ENCODE measurements at places on chromosomes 11 and 22.
A peak's percentile ranks its signal among the peaks of the same experiment; 100 is the strongest.

DNA sequence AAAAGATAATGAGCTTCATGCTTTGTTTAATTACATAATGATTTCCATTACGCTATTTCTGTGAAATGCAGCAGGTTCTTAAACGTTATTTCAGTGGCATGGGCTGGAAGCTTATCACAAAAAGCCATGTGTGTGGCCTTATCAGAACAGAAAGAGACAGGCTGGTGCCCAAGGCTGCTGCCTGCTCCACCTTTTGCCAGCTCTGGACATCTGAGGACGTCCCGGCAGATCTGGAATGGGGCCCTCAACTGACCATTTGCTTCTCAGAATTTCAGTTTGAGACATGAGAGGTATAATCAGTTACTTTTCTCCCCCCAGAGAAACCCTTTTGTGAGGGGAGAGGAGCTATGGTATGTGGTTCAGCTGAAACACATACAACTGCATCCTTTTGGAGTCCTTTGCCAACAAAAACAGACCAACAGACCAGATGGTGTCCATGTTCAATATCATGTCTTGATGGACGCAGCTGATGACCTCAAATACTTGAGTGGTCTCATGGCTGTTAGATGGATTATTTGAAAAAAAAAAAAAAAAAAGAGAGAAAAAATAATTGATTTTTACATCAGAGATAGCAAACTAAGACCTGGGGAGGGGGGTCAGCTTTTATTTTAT is 8.6 kb downstream of the CDPF1 start:
- no peak for DNase-seq

DNA sequence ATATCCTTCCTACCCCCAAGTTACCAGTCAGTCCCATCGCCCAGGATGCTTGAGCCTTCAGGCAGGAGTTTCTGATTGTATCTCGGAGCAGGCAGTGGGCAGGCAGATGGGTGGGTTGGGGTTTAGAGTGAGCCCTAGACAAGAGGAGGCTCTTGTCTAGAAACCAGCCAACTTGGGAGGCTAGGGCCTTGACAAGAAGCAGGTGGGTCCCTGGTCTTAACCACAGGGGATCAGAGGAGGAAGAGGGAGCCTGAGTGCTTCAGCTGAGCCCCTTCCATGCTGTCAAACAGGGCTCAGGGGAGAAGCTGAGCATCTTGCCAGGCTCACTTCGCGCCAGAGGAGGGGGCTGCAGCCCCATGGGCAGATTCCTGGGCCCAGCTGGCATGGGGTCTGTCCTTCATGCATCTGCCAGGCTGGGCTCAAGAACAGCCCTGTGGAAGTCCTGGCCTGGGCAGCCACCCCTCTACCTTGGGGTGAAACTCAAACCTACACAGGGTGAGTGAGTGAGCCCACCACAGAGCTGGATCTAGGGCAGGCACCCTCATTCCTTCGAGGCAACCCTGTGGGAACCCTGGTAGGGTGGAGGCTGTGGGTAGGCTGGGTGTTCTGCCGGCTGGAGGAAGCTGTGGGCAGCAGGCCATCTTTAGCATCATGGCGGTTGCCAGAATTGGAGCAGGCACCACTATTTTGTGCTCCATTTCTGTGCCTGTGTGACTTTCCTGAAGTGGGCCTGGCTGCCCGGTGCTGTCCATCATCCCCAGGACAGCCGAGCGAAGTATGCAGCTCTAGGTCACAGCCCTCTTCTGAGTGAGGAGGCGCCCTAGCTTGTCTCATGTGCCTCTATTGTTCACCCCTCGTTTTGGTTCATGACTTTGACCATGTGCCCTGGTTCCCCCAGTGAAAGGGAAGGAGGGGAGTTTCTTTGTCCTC is 108.1 kb downstream of the MORC2 start:
- peak; percentile 46 for DNase-seq

- DNase-seq: no peak
Measured at GRCh38 chr22:44523981-44524759, 26.1 kb upstream of the RTL6 start.

DNA sequence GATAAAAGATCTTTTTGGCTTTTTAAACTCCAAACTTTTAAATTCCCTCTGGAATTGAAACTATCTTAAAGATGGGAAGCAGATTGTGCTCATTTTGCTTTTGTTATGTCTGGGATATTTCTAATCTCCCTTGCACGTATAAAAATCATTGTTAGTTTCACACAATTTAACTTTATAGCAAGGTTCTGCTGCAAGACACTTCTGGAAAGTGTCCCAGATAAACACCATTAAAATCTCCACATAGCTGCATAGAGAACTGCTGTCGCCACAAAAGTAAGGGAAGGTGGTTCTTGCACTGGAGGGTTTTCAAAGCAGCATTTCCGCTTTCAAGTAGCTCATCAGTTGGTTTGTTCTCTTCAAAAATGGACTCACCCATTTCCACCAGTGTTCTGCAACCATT is 11.8 kb downstream of the PTS start:
- no peak for DNase-seq

GRCh38 chr11:20156876-20157613 is 3.2 kb downstream of the DBX1 start:
- peak; percentile 32 for DNase-seq

- no peak for DNase-seq
Measured at GRCh38 chr22:29031227-29032011, 30.2 kb downstream of the C22orf31 start.

DNA sequence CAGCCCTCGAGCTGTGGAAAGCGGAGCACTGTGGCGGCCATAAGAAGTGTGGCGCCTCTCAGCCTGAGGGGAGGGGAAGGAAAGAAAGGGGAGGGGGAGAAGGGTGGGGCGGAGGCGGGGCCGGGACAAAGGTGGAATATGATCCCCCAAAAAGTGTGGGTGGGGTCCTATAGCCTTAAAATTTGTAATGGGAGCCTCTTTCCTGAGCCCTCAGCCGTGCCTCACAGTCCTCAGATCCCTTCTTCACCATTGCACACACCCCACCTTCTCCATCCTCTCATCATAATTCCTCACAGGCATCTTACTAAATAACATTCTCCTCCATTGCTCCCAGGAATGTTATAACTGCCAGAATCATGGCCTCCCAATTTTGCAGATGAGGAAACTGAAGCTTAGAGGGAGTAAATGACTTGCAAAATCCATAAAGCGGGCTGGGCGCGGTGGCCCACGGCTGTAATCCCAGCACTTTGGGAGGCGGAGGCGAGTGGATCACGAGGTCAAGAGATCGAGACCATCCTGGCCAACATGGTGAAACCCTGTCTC is 600 bp upstream of the RAB6A start:
- no peak for DNase-seq

DNA sequence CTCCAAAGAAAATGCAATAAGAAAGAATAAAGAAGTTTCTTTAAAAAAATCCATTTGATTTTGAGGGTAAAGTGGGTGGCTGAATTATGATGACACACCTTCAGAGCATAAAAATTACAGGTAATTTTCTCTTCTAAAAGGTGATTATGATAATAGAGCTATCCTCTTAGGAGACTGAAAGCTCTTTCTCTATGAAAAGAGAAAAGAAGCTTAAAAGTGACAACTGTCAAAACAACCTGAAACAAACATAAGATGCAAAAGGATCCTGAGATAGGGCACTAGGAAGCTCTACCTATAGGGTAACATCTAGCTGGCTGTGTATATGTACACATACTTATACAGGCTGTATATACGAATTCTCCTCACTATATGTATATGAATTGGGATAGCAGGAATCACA is 270.2 kb downstream of the GUCY1A2 start:
- DNase-seq: no peak

- DNase-seq: no peak
Measured at GRCh38 chr22:42294034-42294985, 23.9 kb upstream of the TCF20 start.

DNA sequence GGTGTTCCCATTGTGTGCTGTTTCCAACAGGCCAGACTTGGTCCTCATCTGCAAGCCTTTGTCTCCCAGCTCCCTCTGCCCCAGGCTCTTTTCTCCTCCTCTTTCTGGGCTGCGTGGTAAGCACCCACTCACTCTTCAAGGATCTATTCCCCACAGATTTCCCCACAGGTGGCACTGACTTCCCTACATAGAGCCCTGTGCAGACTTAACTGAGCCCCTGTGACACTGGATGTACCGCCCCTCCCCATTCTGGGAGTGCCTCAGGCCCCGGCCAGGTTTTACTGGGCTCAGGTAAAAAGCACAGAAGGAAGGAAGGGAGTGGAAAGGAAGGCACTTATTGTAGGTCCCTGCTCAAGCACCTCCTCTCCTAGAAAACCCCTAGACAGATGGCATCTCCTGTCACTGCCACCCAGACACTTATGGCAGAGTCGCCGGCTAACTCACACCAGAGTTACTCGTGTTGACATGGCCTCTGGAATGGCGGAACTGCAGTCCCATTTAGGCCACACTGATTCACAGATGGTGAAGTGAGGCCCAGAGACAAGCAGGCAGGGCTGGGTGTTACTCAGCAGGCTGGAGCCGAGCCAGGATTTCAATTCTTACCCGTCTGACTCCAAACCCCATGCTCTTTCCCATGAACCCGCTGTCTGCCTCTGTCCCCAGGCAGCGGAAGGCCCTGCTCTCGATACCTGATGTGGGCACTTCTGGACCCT is 47.2 kb downstream of the LRRC32 start:
- no peak for DNase-seq

DNA sequence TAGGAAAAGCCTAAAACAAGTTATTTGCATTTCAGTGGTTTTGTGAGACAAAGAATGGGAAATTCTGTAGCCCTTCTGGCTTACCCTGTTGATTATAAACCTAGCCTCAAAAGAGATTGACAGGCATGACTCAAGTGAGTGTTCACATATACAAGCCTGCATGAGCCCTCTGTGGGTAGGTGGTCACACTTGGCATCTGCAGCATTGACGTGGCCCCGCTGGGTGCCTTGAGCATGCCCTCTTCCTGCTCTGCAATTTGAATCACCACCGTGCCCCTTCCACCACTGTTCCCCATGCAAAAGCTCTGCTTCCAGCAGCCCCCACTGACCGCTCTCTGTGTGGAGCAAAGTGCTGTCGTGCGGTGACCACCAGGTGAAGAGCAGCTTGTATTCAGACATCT is 21.0 kb upstream of the ADSL start:
- DNase-seq: peak; percentile 41

DNA sequence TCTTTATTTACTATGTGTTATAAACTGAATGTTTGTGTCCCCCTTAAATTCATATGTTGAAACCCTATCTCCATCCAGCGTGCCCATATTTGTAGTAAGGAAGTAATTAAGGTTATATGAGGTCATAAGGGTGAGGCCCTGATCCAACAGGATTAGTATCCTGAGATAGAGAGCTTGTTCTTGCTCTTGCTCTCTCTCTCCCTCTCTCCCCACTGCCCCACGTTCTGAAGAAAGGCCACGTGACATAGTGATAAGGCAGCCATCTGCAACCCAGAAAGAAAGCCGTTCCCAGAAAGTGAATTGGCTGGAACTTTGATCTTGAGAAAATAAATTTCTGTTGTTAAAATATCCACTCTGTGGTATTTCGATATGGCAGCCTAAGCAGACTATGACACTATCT is 212.5 kb downstream of the SWAP70 start:
- no peak for DNase-seq
